Neural progenitor cell (in vitro differentiated cells): ENCODE measurements at places on chromosomes 2 and 18. TPM values are rescaled to one million over a fixed set of nuclear protein-coding genes. Genes with fewer than 3 reads are reported as not detected.
A peak's percentile ranks its signal among the peaks of the same experiment; 100 is the strongest.

The CLIP4 gene
- total RNA-seq, result 1.5 and 2.1 TPM in 2 replicates

DNA sequence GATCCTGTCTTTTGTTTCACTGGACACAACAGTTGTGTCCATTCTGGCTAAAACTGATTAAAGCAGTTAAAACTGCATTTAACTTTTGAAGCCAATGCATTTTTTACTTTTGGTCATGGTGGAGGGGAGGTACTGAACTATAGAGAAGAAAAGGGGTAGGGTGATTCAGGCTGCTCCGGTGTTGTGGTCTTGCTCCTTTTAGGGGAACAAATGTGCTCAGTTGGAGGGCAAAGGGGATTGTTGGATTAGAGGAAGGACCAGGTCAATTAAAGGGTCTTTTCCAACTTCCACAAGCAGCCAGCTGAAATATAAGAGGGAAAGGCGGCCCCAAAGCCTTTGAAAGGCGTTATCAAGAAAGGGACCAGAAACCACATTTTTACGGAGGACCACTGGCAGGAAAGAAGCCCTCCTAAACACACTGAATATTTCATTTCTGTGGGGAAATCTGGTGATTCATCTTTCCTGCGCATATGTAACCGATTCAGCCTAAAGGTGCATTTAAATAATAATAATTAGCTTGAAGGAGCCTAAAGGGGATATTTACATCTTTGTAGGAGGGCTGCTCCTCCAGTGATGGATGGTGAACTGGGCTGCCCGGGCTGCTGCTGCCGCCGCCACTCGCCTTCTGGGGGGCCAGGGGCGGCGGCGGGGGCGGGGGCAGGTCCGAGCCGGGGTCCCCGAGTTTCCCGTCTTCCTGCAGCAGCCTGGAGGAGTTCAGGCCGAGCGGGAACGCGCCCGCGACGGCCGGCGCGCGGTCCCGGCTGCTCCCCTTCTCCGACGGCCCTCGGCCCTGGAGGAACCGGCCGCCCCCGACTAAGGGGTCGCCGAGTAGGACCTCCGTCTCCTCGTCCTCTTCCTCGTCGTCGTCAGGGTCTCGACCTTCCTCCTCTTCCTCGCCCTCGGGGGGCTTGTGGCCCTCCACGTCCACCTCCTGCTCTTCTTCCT is 5.2 kb downstream of the SKOR2 start:
- H3K27ac ChIP-seq, result no peak overlapping the region
- peaks cover 10% of the 10 kb centered on the region for H3K4me1 ChIP-seq
- H3K27me3 ChIP-seq, result peaks cover 92% of the 10 kb centered on the region
- no peaks in the 10 kb centered on the region for H3K36me3 ChIP-seq

DNA sequence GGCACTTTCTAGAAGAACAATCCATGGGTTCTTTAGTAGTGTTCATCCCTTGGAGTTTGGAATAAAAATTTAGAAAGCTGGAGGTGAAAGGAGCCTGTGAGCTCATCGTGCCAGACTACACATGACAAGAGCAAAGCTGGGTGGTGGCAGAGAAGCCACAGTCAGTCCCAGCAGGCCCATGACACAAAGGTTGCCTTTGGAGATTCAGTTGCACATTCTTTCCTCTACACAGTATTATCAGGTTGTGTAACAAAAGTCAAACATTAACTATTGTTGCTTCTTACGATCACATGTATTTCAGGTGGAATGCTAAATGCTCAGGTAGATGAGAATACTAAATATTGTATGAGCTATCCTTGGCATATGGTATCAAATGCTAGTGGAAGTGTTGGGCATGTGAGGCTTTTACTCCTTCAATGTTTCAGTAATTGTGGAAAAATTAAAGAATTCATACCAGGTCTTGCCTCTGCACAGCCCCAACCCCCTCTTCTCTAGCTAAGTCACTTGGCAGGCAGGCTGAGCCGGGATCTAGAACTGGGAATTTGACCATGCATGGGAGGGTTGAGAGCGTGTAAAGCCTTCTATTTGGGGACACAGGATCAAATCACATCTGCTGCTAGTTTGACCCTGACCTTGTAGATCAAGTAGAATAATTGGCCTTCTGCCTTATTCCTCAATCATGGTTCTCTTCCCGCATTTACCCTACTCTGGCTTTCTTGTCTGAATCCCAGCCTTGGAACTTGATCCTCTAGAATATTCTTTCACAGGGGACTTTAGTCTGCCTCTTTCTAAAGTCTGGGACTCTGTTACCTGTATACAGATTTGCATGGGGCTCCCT is 230.9 kb downstream of the GCA start:
- no peaks in the 10 kb centered on the region for H3K36me3 ChIP-seq
- H3K27me3 ChIP-seq, result no peaks in the 10 kb centered on the region
- H3K27ac ChIP-seq, result no peak overlapping the region

The SGPP2 gene
- total RNA-seq, result 0.11 and 0.34 TPM in 2 replicates

The CFLAR gene
- 10.9 and 11.4 TPM in 2 replicates for total RNA-seq

The APOB gene
- total RNA-seq, result 0.34 and 0.47 TPM in 2 replicates

DNA sequence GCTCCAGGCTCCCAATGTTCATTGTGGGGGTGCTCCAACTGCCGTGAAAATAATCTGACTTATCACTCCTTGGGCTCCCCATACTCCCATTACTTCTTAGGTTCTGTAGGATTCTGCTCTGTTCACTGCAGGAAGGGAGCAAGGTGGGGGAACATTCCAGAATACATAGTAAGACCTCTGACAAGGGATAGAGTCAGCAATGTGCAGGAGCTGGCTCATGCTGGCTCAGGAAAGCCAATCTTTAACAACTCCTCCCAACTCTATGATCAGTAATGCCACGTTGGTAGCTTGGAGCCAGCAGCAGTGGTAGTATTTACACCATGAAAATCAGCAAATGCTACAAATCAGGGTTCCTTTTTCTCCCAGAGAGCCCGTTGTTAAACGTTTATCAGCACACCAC is 44.4 kb downstream of the FECH start:
- DNase-seq, result no peak
- no peak overlapping the region for H3K4me3 ChIP-seq
- H3K4me1 ChIP-seq, result no peaks in the 10 kb centered on the region
- H3K27me3 ChIP-seq, result no peaks in the 10 kb centered on the region
- H3K27ac ChIP-seq, result no peak overlapping the region
- no peaks in the 10 kb centered on the region for H3K36me3 ChIP-seq

GRCh38 chr2:115190459-115190858 is 748.0 kb downstream of the DPP10 start:
- H3K36me3 ChIP-seq, result no peaks in the 10 kb centered on the region
- no peak for DNase-seq

GRCh38 chr2:177551989-177552421 is 159.4 kb downstream of the AGPS start:
- H3K4me3 ChIP-seq, result peak overlapping the region; percentile 93
- no peaks in the 10 kb centered on the region for H3K36me3 ChIP-seq

DNA sequence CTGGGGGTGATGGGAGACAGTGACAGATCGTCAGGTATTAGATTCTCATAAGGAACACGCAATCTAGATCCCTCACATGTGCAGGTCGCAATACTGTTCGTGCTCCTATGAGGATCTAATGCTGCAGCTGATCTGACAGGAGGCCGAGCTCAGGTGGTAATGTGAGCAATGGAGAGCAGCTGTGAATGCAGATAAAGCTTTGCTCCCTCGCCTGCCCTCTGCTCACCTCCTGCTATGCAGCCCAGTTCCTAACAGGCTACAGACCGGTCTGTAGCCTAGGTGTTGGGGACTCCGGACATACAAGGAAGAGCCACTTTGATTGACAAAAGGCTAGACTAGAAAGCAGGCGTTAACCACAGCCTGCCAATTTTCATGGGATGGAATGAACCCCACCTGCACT is 183.6 kb upstream of the TMEM200C start:
- no peaks in the 10 kb centered on the region for H3K4me1 ChIP-seq
- no peaks in the 10 kb centered on the region for H3K27me3 ChIP-seq
- no peak for DNase-seq
- H3K27ac ChIP-seq, result no peak overlapping the region

DNA sequence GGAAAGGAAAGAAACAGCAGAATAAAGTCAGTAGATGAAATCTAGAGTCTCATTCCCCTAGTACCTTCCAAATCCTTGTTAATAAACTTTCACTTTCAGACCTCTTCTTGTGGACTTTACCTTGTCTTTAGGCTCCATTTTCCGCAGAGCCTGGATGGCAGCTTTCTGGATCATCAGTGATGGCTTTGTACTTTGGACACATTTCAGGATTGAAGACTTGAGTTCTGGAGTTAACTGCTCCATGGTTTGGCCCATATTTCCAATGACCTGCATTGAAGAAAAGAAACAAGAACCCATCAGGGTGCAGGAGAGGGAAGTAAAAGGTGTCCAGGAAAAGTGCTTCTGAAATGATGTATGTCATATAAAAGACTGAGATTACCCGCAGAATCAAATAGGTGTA is 14.4 kb downstream of the APOB start:
- H3K27me3 ChIP-seq, result no peaks in the 10 kb centered on the region
- H3K36me3 ChIP-seq, result no peaks in the 10 kb centered on the region
- no peak for DNase-seq
- H3K4me3 ChIP-seq, result no peak overlapping the region
- H3K4me1 ChIP-seq, result no peaks in the 10 kb centered on the region

GRCh38 chr2:72539071-72539552 is 286.7 kb downstream of the EXOC6B start:
- H3K4me3 ChIP-seq, result no peak overlapping the region
- no peaks in the 10 kb centered on the region for H3K36me3 ChIP-seq
- no peaks in the 10 kb centered on the region for H3K27me3 ChIP-seq
- no peak overlapping the region for H3K27ac ChIP-seq
- H3K4me1 ChIP-seq, result peaks cover 8% of the 10 kb centered on the region

GRCh38 chr18:42305869-42306593 is 351.0 kb downstream of the PIK3C3 start:
- no peak overlapping the region for H3K4me3 ChIP-seq
- H3K27ac ChIP-seq, result no peak overlapping the region
- no peaks in the 10 kb centered on the region for H3K27me3 ChIP-seq
- no peak for DNase-seq
- H3K4me1 ChIP-seq, result peaks cover 12% of the 10 kb centered on the region

DNA sequence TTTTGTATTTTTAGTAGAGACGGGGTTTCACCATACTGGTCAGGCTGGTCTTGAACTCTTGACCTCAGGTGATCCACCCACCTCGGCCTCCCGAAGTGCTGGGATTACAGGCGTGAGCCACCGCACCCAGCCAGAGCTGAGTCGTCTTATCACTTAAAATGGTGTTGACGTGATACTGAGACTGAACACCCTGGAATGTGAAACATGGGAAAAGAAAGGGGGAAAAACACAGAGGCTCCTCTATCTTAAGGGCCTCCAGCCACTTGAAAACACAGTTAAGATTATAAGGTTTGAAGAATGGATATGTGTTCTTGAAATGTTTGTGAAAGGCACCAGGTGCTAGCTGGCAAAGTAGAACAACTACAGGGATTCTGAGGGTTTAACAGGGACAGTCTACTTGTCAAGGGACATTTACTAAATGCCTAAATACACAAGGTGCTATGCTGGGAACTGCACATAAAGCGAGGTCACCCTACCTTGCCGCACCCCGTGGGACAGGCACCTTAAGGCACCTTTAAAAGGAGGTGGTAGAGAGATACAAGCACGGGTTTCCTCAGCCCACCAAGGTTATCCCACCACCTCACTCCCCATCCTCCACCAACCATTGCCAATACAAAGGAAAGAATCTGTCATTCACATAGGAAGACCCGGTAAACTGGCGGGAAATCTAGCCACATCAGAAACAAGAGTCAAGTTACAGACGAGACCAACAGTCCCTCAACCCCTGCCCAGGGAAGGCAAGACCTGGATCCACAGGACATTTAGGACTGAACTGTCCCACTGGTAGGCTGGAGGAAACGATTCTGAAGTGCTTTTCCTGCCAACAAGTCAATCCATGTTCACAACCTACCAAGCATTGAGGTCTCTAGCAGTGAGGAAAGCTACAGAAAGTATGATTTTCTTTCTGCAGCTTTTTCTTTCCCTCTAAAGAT is 43.4 kb downstream of the STK39 start:
- H3K4me3 ChIP-seq, result no peak overlapping the region
- peaks cover 28% of the 10 kb centered on the region for H3K4me1 ChIP-seq
- peak; percentile 13 for DNase-seq
- no peaks in the 10 kb centered on the region for H3K27me3 ChIP-seq

DNA sequence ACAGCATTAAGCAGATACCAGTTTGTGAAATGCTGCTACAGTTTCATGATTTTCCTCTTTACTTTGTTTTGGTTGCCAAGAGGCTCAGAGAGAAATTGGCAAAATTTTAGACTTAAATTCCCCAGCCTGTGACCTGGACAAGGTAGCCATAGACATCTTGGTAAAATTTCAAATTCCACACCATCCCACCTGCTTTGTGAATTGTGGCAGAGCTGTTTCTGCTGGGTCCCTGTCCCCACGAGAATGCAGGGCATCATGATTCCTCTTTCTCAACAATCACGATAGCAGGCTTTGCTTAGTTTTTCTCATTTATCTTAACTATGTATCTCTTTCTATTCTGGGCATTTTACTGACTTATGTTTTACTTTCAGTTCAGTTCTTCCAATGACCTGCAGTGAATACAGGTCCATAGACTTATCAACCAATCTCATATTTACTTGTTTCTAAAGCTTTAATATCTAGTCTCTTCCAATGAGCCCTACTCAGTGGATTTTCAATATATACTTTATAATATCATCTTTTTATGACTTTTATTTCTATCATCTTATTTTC is 351.6 kb downstream of the SOCS6 start:
- no peak overlapping the region for H3K4me3 ChIP-seq
- no peak for DNase-seq
- no peaks in the 10 kb centered on the region for H3K4me1 ChIP-seq
- no peaks in the 10 kb centered on the region for H3K36me3 ChIP-seq

- H3K36me3 ChIP-seq, result no peaks in the 10 kb centered on the region
- H3K27ac ChIP-seq, result no peak overlapping the region
- DNase-seq, result peak; percentile 48
Measured at GRCh38 chr2:100603948-100604633, 41.3 kb downstream of the PDCL3 start.

The CRYGC gene
- total RNA-seq, result not detected in 2 replicates

DNA sequence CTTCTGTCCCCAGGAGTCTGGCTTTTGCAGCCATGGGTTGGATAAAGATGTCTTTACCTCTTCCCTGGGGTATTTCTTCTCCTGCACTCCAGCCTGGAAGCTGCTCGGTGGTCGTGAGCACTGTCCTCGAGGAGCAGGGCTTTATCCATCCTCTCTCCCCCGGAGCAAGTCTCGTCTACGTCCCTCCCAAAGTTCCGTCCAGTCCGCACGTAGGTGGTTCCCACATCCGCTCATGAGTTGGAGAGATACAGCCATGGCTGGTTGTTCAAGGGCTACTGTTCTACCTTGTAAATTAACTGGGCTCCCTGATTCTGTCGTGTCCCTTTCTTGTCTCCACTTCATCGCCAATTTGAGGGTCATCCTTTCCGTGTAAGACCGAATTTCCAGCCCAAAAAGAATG is 47.1 kb downstream of the TRAPPC12 start:
- no peak overlapping the region for H3K27ac ChIP-seq
- H3K27me3 ChIP-seq, result no peaks in the 10 kb centered on the region
- no peaks in the 10 kb centered on the region for H3K4me1 ChIP-seq
- H3K4me3 ChIP-seq, result no peak overlapping the region
- no peaks in the 10 kb centered on the region for H3K36me3 ChIP-seq
